ENCODE measurements at places on chromosomes 4 and X.

DNA sequence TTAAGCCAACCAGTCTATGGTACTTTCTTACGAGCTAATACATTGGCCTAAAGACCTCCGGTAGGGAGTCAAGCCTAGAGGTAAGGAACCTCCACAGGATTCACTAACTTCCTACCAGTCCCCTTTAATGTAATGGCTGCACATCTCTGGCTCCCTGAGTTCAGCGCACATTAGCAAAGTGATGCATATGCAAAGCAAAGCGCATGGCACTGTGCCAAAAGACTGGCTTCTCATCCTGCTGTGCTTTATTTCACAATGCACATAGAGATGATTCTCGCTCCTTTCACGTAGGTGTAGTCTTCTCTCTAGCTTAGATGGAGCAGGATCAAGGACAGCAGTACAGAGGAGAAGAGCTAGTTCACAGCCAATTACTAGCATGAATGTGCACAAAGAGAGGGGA, 14.6 kb upstream of the CLTRN start:
- no peak for DNase-seq

- no peak for DNase-seq
Observed at GRCh38 chr4:162117051-162117450, 46.7 kb downstream of the FSTL5 start.

GRCh38 chr4:173169178-173169427, 492 bp downstream of the GALNT7 start:
- DNase-seq = no peak

- no peak for DNase-seq
Observed at GRCh38 chrX:119375561-119375960, 23.6 kb upstream of the SLC25A43 start.

- no peak for DNase-seq
Observed at GRCh38 chrX:13764765-13765164, 30.2 kb downstream of the OFD1 start.

GRCh38 chr4:85381968-85382367, 93.0 kb upstream of the ARHGAP24 start:
- no peak for DNase-seq

DNA sequence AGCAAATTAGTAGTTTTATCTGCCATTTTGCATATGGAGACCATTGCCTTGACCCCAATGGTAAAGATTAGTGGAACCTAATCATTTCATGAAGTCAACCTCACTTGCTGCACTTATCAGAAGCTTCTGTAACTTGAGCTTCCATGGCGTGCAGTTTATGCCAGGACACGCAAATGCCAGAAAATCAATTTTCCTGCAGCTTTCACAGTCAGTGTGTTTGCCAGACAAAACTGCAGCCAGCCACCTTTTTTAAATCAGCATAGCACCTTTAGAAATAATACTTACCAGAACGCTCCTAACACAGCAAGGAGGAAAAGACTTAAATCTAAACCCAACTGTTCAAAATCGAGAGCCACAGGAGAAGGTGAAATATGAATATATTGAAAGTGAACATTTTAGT, 265.3 kb downstream of the GRIA3 start:
- no peak for DNase-seq

DNA sequence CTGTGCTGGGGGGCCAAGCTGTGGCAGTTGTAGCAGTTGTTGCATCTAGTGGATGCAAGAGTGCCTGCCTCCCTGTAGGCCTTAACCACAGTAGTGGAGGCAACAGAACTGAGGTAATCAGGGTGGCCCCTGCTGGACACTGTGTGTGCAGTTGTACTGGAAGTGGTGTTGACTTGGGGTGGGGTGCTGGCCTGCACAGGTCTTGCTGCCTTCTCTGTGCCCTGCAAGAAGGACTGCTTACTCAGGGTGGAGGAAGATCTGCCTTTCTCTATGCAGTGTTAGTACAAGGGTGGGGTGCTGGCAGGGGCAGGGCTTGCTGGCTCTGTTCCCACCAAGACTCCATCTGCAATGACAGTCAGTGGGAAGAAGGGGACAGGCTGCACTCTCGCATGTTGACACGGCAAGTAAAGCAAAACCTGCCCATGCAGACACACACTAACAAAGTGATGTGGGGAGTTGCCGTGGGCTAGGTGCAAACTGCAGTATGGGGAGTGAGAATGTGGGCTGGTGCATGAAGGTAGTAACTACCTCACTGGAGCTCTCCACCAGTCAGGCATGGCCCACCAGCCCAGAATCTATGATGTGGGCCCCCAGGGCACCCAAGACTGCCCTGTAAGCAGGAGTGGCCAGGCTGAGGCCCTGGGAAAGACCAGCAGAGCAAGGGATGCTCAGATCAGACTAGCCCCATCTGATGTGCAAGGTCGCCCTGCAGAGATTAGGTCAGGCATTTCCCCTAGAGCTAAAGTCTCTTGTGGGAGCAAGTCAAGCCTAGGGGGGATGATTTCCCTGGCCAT, 594.9 kb downstream of the TECRL start:
- DNase-seq = no peak

DNA sequence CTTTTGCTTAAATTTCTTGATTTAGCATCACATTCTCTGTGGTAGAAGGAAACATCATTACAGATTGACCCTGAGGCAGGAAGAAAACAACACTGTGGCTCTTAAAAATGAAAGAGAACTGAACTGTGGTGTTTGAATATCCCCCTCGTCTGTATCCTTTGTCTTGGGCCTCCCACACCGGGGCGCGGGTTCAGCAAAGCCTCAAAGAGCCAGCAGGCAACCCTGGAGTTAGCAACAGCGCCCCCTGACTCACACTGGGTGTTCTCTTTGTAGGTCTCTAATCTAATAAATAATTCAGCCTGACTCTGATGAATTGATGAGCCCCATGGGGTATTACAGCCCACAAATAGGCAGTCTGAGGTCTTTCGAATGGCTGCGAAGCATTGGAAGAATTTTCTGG, 46.1 kb upstream of the CTSO start:
- DNase-seq = peak; percentile 3
